ENCODE measurements at places on chromosomes 12 and 14. TPM values are rescaled to one million over a fixed set of nuclear protein-coding genes. Genes with fewer than 3 reads are reported as not detected.
A peak's percentile ranks its signal among the peaks of the same experiment; 100 is the strongest.

- no peak overlapping the region for H3K27ac ChIP-seq
- no peak overlapping the region for H3K4me3 ChIP-seq
- DNase-seq, result peak; percentile 71
- H3K4me1 ChIP-seq, result no peaks in the 10 kb centered on the region
Observed at GRCh38 chr14:33402604-33403003, 463.9 kb downstream of the NPAS3 start.

GRCh38 chr12:96337953-96338352 lies 62.3 kb downstream of the CDK17 start:
- no peaks in the 10 kb centered on the region for H3K27me3 ChIP-seq
- H3K4me3 ChIP-seq, result no peak overlapping the region
- DNase-seq, result no peak
- H3K4me1 ChIP-seq, result no peaks in the 10 kb centered on the region
- H3K36me3 ChIP-seq, result no peaks in the 10 kb centered on the region

- no peak overlapping the region for H3K4me3 ChIP-seq
- peaks cover 21% of the 10 kb centered on the region for H3K36me3 ChIP-seq
- no peaks in the 10 kb centered on the region for H3K27me3 ChIP-seq
- DNase-seq, result no peak
Observed at GRCh38 chr14:69077841-69078240, 75.1 kb downstream of the DCAF5 start.

RNF31 gene
- total RNA-seq, result 52.3 TPM

GXYLT1 gene
- total RNA-seq, result 15.7 TPM

Measured in upper lobe of right lung (tissue), 1 donor.